RCC 7860 (cell line): ENCODE measurements at places on chromosomes 4 and X.

DNA sequence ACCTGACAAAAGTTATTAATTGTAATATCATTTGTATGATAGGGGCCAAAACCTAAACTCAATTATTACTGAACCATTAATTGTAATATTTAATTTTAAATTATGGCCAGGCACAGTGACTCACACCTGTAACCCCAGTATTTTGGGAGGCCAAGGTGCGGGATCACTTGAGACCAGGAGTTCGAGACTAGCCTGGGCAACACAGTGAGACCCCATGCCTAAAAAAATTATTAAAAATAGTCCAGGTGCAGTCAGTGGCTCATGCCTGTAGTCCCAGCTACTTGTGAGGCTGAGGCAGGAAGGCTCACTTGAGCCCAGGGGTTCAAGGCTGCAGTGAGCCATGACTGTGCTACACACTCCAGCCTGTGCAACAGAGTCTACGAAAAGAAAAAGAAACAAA, 18.0 kb downstream of the PPAT start:
- DNase-seq: no peak

DNA sequence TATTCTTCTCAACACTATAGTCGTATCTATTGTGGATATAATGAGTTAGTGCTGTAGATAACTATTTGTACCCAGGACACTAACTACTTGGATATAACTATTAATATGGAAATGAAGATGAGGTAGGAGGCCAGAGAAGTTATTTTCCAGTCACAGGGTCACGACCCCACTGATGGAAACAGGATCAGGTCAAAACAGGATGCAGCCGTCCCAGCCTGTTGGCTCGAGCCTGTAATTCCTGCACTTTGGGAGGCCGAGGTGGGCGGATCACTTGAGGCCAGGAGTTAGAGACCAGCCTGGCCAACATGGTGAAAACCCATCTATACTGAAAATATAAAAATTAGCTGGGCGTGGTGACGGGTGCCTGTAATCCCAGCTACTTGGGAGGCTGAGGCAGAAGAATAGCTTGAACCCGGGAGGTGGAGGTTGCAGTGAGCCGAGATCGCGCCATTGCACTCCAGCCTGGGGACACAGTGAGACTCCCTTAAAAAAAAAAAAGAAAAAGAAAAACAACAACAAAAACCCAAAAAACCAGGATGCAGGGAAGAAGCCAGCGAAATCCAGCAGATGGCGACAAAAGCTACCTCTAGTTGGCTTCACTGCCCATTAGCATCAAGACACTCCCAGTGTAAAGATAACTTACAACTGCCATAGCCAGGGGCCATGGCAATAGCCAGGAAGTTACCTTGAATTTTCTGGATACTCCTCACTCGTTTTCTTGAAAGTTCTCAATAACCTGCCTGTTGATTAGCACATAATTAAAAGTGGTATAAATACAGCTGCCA, 37.9 kb upstream of the NKAP start:
- DNase-seq: no peak

DNA sequence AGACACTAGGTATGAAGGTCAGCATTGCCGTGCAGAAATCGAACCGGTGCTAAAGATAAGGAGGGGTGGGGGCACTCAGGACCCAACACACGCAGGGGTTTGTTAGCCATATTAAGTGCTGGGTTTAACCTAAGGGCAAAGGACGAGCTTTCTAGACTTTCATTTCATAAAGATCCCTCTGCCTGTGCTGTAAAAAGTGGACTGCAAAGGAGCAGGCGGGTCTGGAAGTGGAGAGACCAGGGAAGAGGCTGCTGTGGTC, 1.3 kb downstream of the CASP3 start:
- no peak for DNase-seq

GRCh38 chrX:101408532-101408841, 465 bp downstream of the HNRNPH2 start:
- DNase-seq: no peak

DNA sequence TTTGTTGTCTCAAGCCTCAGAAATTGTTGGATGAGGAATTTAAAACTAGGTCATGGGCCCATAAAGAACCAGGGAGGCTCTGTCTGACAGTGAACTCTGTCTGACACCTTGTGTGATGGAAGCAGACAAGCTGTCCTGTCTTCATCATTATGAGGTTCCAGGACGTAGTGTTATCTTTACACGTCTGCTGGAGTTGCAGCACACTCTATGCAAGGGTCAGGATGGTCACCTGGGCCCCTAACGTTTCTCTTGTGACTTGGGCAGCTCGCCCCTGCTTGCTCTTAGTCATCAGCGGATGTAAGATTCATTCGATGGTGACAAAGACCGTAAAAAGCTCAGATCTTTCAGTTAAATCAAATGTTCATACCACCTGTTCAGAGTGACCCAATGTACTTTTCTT, 92.0 kb upstream of the ADGRG2 start:
- no peak for DNase-seq

DNA sequence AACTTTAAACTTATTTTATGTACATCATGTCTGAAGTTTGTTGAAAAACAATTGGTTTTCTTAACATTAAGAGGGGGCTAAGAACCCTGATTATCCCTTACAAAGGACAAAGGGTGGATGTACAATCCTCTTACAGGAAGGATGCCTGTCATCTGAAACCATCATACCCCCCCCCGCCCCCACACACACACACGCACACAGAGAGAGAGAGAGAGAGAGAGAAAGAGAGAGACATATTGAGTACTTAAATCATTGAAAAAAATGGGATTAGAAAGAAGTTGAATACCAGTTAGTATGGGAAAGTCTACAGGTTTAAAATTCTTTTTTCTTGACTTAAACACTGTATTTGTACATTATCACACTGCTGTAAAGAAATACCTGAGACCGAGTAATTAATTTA, 10.9 kb upstream of the PGM2 start:
- no peak for DNase-seq

DNA sequence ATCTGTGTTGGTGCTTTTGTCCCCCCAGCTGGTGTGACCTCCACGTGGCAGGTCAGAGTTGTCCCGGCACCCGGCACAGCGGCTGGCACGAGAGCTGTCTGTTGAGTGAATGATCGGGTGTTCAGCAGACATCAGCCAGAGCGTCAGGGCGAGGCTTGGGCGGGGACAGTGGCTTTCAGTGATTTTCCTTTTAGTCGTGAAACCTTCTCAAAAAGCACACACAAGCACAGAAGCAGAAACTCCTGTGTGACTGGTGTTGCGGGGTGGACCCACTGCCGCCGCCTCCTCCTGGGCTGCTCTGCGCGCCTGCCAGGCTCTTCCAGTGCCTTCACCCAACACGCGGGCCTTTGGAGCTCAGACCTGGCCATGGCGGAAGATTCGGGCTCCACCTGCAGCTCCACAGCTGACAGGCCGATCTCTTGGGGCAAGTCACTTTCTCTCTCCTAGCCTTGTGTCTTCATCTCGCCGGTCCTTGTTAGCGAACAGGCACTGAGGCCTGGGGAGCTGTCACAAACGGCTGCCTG, 51.4 kb upstream of the HGFAC start:
- DNase-seq: no peak

GRCh38 chr4:144342949-144343760, 202.6 kb upstream of the GYPA start:
- no peak for DNase-seq

DNA sequence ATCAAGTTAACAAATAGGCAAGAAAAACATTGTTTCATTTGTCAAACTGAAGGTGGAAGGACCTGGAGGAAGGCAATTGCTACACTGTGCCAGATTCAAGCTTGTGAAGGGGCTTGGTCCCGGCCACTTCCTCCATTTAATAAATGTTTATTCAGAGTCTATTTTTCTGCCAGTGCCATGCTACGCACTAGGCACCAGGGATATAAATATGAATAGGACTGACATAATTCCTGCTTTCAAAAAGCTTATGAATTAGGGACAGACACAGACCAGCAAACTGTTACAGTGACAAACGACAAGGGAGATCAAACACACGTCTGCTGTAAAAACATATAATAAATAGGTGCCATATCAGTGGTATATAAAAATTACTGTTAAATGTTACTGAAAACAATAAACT, 571 bp downstream of the TLR6 start:
- no peak for DNase-seq

DNA sequence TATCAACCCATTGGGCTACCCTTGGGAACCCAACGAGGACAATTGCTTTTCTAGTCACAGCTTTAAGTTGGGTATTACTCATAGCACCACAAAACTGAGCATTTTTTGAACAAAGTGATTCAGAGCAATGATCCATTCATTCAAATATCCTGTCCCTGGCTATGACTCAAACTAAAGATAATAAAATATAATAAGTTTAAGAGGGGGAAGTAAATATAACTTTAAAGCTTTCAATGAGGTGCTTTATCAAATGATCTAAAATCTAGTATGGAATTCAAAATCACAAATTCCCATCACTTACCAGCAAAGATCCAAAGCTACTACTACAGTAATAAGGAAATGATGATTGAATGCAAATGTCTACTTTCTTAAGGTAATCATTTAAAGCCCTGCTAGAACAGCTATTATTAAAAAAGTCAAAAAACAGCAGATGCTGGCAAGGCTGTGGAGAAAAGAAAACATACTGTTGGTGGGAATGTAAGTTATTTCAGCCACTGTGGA, 39.8 kb upstream of the S100G start:
- peak; percentile 4 for DNase-seq

- DNase-seq: no peak
These were observed 55.9 kb downstream of the TRIM2 start for GRCh38 chr4:153260132-153260531.

- no peak for DNase-seq
These were observed 35.4 kb downstream of the GK start for GRCh38 chrX:30688641-30689040.

- DNase-seq: no peak
These were observed 2.3 kb upstream of the C1QTNF7 start for GRCh38 chr4:15425520-15425919.

DNA sequence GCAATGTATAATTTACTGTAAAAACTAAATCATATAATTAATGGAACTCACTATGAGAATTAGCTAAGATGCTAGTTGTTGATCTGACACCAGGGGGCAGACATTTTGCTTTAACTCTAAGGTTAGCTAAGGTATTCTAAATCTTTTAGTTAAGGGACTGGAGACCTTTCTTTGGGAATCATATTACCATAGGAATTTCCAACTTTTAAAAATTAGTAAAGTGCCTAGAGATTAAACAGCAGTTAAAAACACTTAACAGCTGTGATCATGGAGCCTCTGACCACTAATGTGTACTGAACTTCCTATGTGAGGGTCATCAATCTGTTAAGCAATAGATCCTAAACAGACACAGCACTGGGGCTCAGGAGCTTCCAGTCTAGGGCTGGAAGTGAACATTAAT, 226.6 kb downstream of the NSUN7 start:
- DNase-seq: peak; percentile 50

- DNase-seq: no peak
These were observed 57.9 kb downstream of the TKTL2 start for GRCh38 chr4:163415668-163416067.

GRCh38 chr4:108255203-108255747, 86.5 kb upstream of the LEF1 start:
- no peak for DNase-seq

DNA sequence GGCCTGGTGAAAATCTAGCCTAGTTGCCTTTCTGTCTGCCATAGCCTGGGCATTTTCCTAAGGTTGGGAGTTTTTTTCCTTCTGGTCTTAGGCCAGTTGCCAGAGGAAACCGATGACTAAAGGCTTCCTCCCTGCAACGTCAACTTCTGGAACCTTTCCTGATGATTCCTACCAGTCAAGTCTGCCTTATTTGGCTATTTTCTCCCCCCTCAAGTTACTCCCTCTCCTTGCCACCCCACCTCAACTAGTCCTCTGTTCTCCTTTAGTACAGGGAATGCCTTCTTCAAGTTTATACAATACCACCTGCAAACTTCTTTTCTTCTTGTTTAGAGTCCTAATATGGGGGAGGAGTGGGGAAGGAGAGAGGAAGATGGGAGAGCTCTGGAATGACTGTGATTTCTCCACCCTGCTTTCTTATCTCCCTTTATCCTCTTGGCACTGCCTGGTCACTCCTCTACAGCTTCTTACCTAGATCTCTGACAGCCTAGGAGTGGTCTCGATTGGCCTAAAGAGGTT, 10.6 kb downstream of the MSN start:
- peak; percentile 72 for DNase-seq
